Fibroblast of lung (primary cell): ENCODE measurements at places on chromosomes 12 and 14. TPM values are rescaled to one million over a fixed set of nuclear protein-coding genes. Genes with fewer than 3 reads are reported as not detected.

ATP23 gene
- total RNA-seq, result 8.5 and 9.4 TPM in 2 replicates

MYH6 gene
- total RNA-seq, result not detected in 2 replicates

CMKLR1 gene
- under 0.01 TPM in 1 of 2 replicates, not detected in the other for total RNA-seq

RFLNA gene
- total RNA-seq, result 0.26 TPM in 1 of 2 replicates, not detected in the other

MPHOSPH9 gene
- total RNA-seq, result 31.6 and 50.5 TPM in 2 replicates

FBXO21 gene
- 81.3 and 115 TPM in 2 replicates for total RNA-seq

GPRC5A gene
- total RNA-seq, result 2.3 and 4.8 TPM in 2 replicates

SLC25A47 gene
- under 0.01 TPM in 1 of 2 replicates, not detected in the other for total RNA-seq

SLC6A15 gene
- total RNA-seq, result 0.77 and 0.99 TPM in 2 replicates

CLEC1B gene
- not detected in 2 replicates for total RNA-seq

NRXN3 gene
- total RNA-seq, result 0.51 and 0.83 TPM in 2 replicates

DNA sequence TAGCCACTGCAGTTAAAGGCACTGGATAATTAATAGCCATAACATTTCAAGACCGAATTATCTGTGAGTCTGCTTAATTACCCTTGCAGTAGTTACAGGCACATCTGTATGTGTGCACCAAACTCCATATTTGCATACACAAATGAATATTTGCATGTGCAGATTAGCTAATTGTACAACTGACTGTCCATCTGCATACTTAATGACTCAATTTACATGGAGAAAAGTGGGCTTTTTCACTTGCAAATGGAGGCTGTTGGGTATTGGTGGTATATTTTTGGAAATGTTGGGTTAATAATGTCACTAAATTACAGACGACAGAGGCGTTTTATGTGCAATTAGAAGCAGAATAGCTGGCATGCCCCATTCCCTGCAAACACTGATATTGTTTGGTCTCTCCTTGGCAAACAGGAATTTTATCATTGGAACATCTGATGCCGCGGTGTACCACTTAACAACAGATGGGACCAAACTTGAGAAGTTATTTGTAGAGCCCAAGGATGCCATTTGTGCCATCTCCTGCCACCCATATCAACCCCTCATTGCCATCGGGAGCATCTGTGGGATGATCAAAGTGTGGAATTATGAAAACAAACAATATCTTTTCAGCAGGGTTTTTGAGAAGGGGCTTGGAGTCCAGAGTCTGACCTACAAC, 39.6 kb downstream of the CFAP251 start:
- no peak for DNase-seq

- DNase-seq, result no peak
These were observed 31.1 kb downstream of the ELK3 start for GRCh38 chr12:96225044-96225855.

DNA sequence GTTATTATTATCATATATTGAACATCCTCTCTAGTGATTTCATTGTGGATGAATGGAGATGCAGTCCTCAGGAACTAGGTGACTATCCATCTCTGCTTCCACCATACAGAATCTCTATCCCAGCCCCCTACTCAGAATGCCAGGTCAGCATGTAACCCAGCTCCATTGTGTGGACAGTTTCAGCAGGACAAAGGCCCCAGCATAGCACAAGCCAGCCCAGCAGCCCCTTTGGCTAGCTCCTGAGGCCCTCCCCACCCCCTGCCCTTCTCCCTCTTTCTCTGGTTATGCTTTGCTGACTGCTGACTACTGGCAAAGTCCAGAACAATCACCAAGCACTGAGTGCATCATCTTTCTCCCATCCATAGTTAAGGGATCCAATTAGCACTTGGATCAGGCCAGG, 5.8 kb upstream of the SPRYD4 start:
- DNase-seq, result no peak

DNA sequence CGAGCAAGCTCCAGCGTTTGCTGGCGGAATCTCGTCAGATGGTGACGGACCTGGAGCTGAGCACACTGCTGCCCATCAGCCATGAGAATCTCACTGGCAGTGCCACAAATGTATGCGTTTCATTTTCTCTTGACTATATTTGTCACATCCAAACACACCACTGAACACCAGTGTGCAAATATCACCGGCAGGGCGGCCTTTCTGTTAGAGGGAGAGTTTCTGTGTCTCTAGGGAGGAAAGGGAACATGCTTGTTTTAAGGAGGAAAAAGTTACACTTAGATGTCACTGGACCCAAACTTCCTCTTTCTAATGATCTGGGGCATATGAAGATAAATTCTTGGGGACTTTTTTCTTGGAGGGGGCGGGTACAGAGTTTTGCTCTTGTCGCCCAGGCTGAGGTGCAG, 21.9 kb upstream of the HIP1R start:
- no peak for DNase-seq

GRCh38 chr14:84006643-84007155, 1523.2 kb upstream of the FLRT2 start:
- DNase-seq, result no peak

- no peak for DNase-seq
These were observed 10.8 kb upstream of the MDM1 start for GRCh38 chr12:68342966-68343365.

DNA sequence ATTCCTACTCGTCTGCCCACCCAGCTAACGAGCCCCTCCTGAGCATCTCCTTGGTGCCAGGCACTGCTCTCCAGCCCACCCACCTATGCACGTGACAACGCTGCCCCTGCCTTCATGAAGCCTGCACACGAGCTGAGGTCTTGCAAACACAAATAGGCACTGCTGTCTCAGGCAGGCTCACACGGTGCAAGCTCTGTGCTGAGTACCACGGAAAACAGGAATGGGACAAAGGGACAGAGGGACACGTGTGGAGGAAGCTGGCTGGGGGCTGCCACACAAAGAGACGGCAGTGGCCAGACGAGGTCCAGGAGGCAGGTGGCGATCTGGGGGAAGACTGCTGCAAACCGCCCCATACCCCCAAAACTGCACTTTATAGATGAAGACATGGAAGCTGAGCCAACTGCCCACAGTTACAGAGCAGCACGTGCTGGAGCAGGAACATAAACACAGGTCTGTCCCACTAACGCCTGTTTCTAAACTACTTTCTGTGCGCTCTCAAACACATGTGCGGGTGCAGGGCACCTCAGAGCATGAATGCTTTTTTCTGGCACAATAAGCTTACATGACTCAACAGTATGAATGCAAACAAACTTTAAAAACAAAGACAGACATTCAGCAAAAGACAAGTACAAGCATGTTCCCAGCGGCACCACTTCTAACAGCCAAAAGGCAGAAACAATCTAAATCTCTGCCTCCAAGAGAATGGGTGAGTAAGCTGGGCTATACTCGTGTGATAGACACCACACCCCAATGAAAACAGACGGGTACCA, 64.5 kb downstream of the AMN start:
- peak; percentile 82 for DNase-seq

DNA sequence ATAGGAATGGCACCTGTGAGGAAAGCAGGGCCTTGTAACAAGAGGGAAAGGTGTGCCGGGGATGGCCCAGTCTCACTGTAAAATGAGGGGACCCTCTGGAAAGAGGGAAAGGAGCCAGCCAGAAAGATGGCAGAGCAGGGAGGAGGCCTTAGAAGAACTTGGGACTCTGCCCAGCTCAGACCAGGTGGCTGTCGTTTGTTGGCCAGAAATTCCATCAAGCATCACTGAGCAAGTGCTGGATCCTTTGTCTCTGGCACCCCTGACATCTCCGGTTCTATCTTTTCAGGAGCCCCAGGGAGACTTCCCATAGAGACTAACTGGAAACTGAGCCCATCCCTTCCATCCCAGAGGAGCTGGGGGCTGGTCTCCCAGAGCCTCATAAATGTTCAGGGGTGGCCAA, 43.3 kb downstream of the DEGS2 start:
- DNase-seq, result no peak

- DNase-seq, result no peak
These were observed 9.5 kb upstream of the RABGGTA start for GRCh38 chr14:24280797-24281460.

DNA sequence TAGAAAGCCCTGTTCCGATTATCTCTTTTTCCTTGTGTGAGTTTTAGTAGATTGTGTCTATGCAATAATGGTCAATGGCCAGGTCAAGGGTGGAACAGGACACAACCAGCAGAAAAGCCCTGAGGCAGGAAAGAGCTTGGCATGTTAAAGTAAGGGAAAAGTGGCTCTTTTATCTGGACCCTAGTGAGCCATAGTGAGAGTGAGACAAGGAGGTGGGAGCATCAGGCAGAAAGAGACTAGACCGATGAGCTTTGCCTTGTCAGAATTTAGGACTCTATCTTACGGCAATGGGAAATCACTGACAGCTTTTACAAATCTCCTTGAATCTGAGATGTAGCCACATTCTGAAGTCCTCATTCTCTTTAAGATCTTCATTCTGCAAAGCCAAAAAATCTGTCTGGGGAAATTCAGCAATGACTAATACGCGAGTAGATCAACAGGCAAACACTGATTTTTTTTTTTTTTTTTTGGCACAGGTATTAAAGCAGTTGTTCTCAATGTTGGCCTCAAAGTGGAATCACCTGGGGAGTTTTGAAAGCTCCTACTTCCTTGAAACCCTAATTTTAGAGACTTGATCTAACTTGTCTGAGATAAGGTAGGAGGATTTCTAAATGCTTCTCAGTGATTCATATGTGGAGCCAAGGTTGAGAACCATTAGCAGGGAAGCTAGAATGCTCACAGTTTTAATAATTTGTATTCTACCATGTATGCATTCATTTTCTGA, 33.9 kb downstream of the TMEM19 start:
- peak; percentile 30 for DNase-seq

GRCh38 chr12:12450043-12450471, 93.2 kb downstream of the BORCS5 start:
- no peak for DNase-seq

- DNase-seq, result no peak
These were observed 18.2 kb downstream of the SSTR1 start for GRCh38 chr14:38225946-38226345.

- no peak for DNase-seq
These were observed 587.5 kb downstream of the SOX5 start for GRCh38 chr12:23361971-23362370.

- DNase-seq, result no peak
These were observed 103.3 kb downstream of the KSR2 start for GRCh38 chr12:117865505-117865904.

DNA sequence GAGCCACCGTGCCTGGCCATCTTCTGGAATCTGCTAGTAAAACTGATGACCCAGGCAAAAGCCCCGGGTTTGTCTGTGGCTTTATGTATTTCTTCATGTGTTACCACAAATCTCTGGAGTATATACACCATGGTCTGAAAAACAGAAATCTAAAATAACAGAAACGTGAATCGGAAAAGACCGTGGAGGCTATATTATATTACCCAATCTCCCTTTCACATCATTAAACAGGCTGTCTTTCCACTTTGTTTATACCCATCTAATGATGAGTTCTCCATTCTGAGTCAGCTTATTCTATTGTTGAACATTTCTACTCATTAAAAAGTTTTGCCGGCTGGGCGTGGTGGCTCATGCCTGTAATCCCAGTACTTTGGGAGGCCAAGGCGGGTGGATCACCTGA, 9.5 kb upstream of the AJUBA start:
- no peak for DNase-seq
